Activated CD4-positive, alpha-beta T cell treated with anti-CD3 and anti-CD28 coated beads, Interleukin-2, Interleukin-4, amounts not matched to agents 100 ng/mL and 50 ng/mL, durations not matched to agents 16 hours and 8 hours (primary cell): ENCODE measurements at places on chromosomes 7 and 10.

DNA sequence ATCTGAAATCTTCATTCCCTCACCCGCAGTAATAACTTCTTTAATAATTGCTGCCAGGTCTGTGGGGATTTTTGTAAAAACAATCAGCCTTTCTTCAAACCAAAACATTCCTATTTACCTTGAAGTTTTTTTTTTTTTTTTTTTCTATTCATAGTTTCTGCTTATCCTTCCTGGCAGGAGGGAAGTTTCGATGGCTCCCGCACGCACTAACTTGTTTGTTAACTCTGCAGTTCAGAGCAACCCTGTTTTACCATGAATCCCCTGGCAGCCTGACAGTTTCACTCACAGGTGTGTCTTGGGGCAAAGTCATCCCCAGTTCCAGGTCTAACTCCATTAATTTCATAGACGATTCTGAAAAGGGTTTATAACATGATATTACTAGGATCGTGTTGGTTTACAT is 149.3 kb downstream of the KLF6 start:
- DNase-seq: no peak

DNA sequence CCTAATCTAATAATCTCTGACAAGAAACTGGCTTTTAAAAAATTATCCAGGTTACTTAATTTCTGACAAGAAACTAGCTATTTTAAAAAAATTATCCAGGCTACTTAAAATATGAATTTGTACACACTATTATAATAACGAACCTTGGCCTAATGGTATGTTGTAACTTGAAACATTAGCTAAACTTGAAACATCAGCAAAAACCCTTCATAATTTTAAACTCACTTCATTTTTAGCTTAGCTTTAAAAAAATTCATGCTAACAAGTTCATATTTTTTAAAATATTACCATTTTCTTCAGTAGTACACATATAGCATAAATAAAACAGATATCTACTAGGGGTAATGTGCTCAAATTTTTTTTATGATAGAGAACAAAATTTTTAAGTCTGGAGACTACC is 35.6 kb downstream of the BRAF start:
- no peak for DNase-seq

DNA sequence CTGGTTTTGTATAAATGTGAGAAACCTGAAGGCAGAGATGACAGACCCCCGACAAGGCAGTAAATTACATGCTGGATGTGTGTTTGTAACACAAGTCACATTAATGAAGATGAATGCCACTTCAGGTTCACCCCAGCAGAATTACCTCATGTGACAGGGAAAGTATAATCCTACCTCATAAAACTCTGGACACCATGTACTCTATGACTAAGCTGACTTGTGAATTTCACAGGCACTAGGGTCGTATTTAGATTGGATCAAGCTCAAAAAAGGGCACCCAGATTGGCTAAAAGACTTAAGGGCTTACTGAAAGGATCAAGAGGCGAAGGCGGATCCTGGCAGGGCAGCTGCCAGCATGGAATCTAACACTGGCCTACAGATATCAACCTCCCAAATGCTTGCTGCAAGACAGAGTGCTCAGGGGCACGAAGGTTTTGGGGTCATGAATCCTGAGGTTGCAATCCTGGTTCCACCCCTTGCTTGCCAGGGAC is 161.4 kb downstream of the PIP4K2A start:
- no peak for DNase-seq

DNA sequence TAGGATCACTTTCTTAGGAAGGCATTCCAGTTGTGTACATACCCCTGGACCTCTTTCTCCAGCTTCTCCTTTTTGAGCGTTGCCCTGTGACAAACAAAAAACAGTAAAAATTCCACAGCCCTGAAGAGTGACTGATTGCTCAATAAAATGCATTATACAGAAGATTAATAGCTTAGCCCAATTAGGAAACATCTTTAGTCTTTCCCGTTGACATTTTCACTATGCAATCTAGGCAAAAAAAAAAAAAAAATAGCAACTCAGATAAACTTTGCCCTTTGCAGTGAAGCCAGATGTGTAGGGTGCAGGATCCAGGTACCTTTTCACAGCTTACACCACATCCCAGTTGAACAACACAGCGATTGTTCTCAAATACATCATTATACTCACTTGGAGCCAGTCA is 17.9 kb downstream of the COL28A1 start:
- DNase-seq: no peak

DNA sequence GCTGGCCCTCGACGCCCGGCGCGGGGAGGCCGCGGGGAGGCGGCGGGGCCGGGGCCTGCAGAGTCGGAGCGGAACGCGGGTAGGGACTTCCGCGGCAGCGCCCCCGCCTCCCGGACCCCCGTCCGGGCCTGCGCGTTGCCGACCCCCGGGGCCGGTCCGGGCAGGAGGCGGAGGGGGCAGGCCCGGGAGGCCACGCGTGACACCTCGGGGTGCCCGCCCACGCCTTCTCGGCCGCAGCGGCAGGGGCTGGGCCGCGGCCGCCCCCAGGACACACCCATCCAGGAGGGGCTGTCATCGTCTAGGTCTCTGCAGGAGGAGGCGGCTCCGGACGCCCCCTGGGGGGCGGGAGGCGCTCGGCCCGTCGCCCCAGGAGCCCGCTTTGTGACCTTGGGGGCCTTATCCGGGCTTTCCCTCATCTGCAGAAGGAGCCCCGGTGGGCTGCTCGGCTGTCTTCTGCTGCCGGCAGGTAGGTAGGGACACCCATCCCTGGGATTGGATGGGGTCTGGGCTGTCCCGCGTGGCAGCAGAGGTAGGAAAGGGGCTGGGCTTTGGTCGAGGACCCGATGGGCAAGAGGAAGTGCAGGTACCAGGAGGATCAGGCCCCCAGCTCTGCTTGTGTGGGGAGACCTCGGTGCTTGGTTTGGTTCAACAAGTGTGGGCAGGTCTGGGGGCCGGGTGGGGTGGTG is 569 bp downstream of the ZNF316 start:
- DNase-seq: peak; percentile 40

DNA sequence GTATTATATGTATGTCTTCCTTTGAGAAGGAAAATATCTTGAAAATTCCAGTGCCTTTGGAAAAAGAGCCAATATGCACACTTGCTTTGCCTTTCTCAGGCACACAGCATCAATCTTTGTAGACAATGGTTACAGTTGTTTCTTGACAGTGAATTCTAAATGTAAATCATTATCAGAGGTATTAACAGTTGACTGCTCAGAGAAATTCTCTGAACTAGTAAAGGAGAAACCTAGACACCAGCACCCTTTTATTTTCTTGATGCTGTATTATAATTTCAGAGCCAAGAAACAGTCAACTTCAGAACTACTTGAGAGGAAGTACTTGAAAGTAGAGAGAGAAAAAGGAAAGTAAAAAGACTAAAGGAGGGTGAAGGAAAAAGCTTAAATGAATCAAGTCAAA is 185.8 kb upstream of the SMIM30 start:
- no peak for DNase-seq

DNA sequence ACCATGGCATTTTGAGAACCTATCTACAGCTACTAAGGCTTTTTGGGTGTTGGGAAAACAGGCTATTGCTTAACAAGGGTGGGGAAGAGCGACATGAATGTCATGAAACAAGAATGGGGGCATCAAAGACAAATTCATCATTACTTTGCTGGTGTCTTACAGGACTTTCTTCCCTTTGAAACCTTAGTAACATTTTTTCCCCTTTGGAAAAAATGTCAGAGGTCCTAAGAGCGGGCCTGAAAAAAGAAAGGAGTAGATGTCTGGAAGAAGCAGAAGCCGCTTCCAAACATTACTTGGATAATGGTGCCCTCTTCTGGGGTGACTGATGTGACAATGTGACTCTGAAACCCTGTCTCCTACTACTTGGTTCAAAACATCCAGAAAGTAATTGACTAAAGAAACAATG is 3.8 kb upstream of the DDX50 start:
- peak; percentile 46 for DNase-seq

DNA sequence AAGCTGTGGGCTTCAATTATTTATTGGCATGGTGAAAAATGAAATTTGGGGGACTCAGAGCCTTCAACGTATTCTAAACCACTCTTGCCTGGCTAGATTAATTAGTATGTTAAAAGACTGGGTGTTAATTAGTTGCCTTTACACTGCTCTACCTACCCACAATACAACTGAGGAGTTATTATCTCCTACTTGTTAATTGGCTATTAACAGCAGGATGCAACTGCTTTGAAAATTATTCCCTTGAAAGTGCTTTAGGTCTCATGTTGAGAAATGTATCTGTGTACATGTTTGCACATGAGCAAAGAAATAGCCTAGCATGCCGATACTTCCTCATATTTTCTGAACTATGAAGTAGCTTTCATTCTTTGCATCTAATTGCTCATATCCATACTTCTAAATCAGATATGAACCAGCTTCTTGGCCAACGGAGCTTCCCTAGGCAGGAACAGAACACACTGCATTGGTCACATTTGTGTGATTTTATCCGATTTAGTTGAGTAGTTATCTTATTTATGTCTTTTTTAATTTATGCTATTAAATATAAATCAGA is 155.8 kb downstream of the GPAM start:
- no peak for DNase-seq

GRCh38 chr10:121312587-121312986 is 285.7 kb downstream of the FGFR2 start:
- DNase-seq: no peak

- no peak for DNase-seq
Observed at GRCh38 chr7:124059375-124059774, 26.5 kb upstream of the TMEM229A start.

- DNase-seq: no peak
Observed at GRCh38 chr10:16950656-16951601, 133.7 kb upstream of the RSU1 start.

DNA sequence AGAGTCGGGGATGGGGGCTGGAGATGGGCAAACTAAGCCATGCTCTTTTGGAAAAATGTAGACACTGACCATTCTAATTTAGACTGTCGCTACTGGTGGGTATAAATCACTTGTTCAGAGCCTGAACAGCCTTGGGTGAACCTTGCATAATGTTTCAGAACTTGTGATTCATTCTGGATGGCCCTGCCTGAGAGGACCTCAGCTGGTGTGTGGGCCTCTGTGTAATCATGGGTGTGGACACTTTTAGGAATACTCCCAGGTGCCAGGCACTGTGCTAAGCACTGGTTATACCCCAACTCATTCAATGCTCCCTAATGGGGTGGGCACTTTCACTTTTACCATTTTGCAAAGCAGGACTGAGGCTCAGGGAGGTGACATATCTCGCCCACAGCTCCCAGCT is 26.8 kb upstream of the TM9SF3 start:
- DNase-seq: no peak

DNA sequence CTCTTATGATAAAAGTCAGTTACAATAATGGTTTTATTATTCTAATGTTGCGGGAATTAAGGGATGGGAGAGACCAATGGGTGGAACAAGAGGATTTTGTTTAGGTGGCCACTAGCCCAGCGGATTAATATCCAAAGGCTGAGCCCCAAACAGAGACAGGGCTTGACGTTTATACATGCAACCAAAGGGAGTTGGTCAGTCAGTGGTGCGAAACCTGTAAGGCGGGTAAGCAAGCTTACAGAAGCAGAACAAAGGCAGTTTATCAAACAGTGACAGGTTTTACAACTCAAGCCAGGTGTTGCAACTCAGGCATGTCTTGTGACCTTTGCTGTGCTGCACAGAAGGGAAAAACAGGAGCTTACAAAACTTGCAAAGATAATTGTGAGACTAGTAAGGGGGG is 622.9 kb upstream of the MBL2 start:
- no peak for DNase-seq

- DNase-seq: no peak
Observed at GRCh38 chr7:99308461-99309074, 17.1 kb upstream of the ARPC1A start.

- peak; percentile 14 for DNase-seq
Observed at GRCh38 chr10:124917428-124918190, 24.3 kb upstream of the ZRANB1 start.

DNA sequence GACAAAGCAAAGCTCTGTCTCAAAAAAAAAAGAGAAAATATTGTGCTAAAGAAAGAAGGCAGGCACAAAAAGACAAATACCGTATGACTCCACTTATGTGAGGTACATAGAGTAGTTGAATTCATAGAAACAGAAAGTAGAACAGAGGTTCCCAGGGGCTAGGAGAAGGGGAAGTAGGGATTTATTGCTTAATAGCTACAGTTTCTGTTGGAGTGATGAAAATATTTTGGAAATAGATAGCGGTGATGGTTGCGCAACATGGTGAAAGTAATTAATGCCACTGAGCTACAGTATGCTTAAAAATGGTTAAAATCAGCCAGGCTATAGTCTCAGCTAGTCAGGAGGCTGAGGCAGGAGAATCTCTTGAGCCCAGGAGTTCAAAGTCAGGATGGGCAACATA is 18.5 kb upstream of the NPFFR1 start:
- DNase-seq: no peak

GRCh38 chr7:15593382-15593781 is 31.6 kb upstream of the AGMO start:
- no peak for DNase-seq

GRCh38 chr10:80276335-80276734 is 13.1 kb downstream of the MAT1A start:
- no peak for DNase-seq

DNA sequence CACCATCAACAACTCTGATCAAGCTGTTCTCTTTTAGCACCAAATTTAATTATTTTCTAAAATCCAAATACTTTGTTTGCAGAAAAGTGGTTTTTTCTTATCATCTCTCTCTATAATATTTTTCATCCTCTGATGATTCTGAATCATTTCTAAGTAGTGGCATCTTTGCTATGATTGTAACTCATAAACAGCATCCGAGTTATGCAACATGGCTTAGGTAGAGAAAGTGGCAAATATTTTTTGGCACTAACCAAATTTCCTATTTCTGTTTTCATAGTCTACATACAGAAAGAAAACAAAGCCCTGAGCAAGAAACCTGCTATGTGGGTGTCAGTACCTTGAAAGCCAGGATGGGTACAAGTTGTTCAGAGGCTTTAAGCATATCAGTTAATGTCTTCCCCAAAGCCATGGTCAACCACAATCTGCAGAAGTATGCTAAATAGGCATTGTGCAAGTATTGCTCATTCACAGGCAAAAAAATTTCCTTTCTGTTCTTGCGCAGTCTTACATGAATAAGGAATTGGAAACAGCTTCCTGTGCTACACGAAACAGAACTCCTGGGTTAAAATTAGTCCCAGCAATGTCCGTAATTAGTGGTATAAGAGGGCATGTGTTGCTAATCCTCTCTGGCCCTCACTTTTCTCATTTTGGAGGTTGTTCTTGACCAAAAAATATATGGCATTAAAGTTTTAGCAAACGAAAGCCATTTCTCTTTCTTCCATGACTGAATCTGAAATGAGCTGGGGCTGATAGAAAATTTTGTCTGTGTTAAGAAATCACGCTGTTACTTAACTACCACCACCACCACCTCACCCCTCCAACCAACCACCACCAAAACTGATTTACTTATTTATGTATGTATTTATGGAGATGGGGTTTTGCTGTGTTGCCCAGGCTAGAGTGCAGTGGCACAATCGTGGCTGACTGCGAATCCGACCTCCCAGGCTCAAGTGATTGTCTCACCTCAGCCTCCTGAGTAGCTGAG is 325.6 kb upstream of the MAGI2 start:
- DNase-seq: no peak
